ENCODE measurements at places on chromosomes 4 and X. TPM values are rescaled to one million over a fixed set of nuclear protein-coding genes. Genes with fewer than 3 reads are reported as not detected.

DNA sequence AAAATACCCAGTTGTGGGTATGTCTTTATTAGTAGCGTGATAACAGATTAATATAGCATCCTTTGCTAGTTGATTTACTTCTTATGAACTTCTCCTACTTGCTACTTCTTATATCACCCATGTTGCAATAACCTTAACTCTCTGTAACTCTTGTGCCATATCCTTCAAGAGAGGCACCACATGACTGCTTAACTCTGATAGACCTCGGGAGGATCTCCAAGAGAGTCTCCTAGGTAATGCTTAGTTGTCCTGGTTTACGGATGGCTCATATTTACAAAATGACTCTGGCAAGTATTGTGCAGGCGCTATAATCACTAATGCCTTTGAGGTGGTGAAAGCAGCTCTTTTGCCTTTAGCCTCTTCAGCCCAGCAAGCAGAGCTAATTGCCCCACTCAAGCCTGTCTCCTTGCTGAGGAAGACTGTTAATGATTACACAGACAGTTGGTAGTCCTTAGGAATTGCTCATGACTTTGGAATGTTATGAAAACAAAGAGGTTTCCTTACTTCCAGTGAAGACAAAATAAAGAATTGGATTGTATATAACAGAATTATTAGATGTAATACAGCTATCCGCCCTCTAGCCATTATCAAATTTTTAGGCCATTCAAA, 1305.8 kb downstream of the PCDH7 start:
- no peaks in the 10 kb centered on the region for H3K27me3 ChIP-seq
- H3K4me1 ChIP-seq, result no peaks in the 10 kb centered on the region
- no peak for DNase-seq

The ENOPH1 gene
- total RNA-seq, result 48.1 TPM

GRCh38 chrX:19629541-19629940, 114.2 kb upstream of the MAP3K15 start:
- H3K4me3 ChIP-seq, result no peak overlapping the region
- H3K27ac ChIP-seq, result no peak overlapping the region
- H3K4me1 ChIP-seq, result no peaks in the 10 kb centered on the region
- H3K27me3 ChIP-seq, result no peaks in the 10 kb centered on the region

GRCh38 chr4:153008578-153009199, 72.6 kb downstream of the FHDC1 start:
- peaks cover 11% of the 10 kb centered on the region for H3K4me1 ChIP-seq
- no peaks in the 10 kb centered on the region for H3K27me3 ChIP-seq
- no peak overlapping the region for H3K27ac ChIP-seq
- H3K4me3 ChIP-seq, result no peak overlapping the region
- H3K36me3 ChIP-seq, result no peaks in the 10 kb centered on the region
- no peak for DNase-seq

The TTC29 gene
- total RNA-seq, result 0.09 TPM

DNA sequence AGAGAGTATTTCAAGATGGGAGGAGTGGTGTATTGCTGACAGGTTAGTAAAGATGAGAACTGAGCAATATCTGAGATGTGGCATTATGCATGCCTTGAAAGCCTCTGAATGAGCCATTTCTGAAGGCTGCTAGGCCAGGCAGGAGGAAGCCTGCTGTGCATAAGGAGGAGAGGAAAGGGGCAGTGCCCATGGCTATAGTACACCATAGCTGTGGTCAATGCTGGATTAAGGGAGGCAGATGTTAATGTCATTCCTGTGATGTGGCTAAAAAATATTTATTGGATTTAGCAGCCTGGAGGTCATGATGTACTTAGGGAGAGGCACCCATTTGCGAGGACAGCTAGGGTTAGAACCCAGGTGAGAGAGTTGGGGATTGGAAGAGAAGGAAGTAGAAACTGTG, 130.0 kb upstream of the LNX1 start:
- no peaks in the 10 kb centered on the region for H3K4me1 ChIP-seq
- no peak overlapping the region for H3K27ac ChIP-seq
- H3K36me3 ChIP-seq, result no peaks in the 10 kb centered on the region
- no peaks in the 10 kb centered on the region for H3K27me3 ChIP-seq
- no peak for DNase-seq
